Right ventricle myocardium inferior (tissue), 1 donor: ENCODE measurements at places on chromosomes 1 and 21. TPM values are rescaled to one million over a fixed set of nuclear protein-coding genes. Genes with fewer than 3 reads are reported as not detected.

Gene CHRM3
- 0.35 TPM for total RNA-seq

Gene OR2L5
- total RNA-seq: not detected

DNA sequence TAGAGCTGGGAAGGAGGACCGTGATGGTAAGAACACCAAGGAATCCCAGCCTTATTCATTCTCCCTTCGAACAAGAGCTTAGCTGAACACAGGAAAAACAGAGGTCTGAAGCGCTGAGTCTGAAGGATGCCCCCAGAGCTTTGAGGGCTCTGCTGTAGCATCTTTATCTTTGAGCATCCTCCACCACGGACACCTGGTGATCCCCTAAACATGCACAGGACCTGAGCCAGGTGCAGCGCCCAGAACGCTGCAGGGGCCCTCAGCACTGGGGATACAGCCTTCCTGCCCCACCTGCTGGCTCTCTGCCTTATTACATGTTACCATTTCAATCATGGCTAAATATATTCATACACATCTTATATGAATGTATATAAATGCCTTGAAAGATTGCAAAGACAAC, 7.7 kb upstream of the GPATCH4 start:
- no peak for DNase-seq

- no peak for DNase-seq
Measured at GRCh38 chr21:41877901-41878830, 978 bp downstream of the PRDM15 start.

DNA sequence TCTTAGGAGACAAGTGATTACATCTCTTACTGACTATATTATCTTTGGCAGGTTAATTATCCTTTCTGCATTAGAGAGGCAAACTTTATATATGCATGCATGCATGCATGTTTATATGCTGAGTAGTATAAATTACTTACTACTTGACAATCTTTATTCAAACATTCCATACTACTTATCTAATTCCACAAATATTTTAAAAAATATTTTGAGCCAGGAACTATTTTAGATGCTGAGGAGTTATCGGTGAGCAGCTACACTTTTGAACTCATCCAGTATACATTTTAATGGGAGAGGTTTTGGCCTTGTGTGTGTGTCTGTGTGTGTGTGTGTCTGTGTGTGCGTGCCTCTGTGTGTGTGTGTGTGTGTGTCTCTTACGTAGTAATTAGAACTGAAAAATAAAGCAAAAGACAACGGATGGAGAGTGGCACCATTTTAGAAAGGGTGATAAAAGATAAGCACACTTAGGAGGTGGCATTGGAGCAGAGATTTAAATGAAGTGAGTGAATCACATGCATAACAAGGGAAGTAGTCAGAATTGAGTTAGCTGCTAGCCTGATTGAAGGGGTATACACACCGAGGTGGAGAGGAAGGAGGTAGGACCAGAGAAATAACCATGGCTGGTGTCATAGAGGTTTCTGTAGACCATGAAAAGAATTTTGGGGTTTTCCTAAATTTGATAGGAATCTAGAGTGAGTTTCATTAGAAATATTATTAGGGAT, 1488.4 kb downstream of the MRPL39 start:
- no peak for DNase-seq
